ENCODE measurements at places on chromosomes 6 and 20.

DNA sequence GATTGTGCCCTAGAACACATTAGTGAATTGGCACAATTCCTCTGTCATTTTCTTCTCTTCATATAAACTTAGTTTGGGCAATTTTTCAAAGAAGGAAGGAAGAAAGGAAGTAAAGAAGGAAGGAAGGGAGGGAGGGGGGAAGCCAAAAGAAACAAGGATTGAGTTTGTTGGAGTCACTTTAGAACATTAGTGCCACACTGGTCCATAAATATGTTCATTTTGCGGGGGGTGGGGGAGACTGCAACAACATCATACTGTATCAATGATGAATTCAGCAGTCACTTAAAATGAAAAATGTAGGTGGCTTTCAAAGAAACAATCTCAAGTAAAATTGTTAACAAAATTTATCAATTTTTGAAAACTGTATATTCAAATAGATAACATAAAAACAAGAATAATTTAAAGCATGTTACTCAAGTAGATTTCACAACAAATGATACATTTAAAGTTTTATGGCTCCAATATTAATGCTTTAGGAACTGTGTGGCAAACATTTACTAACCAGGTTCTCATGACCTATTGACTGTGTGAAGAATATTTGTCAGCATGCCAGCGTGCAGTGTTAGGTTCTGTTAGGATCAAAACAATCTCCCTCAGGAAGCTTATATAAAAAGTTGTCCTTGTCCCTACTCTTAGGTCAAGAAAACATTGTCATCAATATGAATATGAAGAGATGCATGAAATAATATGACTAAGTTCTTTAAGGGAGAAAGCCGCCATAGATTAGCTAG lies 208.1 kb upstream of the AGPAT4 start:
- no peak for DNase-seq

DNA sequence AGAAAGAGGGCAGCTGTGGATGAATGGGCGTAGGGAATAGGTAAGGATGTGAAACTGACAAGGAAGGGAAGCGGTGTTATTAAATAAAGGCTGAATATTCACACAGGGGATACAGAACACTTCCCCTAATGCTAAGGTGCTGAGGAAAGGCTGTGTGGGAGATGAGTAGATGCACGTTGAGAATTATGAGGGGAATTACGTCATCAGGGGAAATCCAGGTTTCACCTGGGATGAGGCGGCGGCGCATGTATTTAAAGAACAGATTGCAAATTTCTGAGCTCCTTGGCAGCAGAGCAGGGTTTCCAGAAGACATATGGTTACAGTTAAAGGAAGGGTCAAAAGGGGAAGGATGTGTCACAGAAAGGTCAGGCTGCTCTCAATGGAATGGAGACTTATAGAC lies 28.7 kb upstream of the EDN1 start:
- no peak for DNase-seq

GRCh38 chr20:63101781-63102720 lies 95.3 kb upstream of the BHLHE23 start:
- peak; percentile 62 for DNase-seq

- DNase-seq, result no peak
These were observed 84.5 kb upstream of the FYN start for GRCh38 chr6:111957623-111958315.

- DNase-seq, result no peak
These were observed 22.7 kb downstream of the SYNDIG1 start for GRCh38 chr20:24492031-24492607.

GRCh38 chr6:143513410-143513809 lies 1.9 kb upstream of the FUCA2 start:
- no peak for DNase-seq

GRCh38 chr20:59611286-59611685 lies 6.9 kb downstream of the PHACTR3 start:
- peak; percentile 62 for DNase-seq

DNA sequence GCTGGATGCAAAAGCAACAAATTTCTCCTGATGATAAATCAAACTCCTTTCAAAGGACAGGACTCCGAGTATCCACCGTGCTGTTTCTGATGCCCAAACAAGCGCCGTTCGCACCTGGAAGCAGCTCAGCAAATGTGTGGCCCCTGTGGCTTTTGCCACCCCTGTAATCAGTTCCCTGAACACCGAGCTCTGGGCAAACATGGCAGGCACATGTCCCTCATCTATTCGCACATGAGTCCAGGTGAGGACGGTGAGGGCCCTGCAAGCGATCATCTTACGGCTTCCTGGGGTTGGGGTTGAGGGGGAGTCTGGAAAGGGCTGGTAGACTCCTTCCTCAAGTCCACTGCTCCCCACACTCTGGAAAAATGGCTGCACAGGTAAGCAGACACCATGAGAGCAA lies 23.7 kb downstream of the RNASET2 start:
- DNase-seq, result no peak

- DNase-seq, result no peak
These were observed 14.6 kb downstream of the RTN4IP1 start for GRCh38 chr6:106614592-106615257.

GRCh38 chr20:62860391-62860923 lies 1.2 kb downstream of the TCFL5 start:
- no peak for DNase-seq

GRCh38 chr20:17531665-17532025 lies 466 bp upstream of the BFSP1 start:
- no peak for DNase-seq

GRCh38 chr20:16672299-16672698 lies 57.5 kb upstream of the SNRPB2 start:
- no peak for DNase-seq

- no peak for DNase-seq
These were observed 261.2 kb upstream of the MARCKS start for GRCh38 chr6:113595911-113596376.

- DNase-seq, result no peak
These were observed 25.4 kb downstream of the ZFP64 start for GRCh38 chr20:52166150-52166549.

GRCh38 chr6:109369728-109370127 lies 12.5 kb downstream of the CD164 start:
- no peak for DNase-seq

DNA sequence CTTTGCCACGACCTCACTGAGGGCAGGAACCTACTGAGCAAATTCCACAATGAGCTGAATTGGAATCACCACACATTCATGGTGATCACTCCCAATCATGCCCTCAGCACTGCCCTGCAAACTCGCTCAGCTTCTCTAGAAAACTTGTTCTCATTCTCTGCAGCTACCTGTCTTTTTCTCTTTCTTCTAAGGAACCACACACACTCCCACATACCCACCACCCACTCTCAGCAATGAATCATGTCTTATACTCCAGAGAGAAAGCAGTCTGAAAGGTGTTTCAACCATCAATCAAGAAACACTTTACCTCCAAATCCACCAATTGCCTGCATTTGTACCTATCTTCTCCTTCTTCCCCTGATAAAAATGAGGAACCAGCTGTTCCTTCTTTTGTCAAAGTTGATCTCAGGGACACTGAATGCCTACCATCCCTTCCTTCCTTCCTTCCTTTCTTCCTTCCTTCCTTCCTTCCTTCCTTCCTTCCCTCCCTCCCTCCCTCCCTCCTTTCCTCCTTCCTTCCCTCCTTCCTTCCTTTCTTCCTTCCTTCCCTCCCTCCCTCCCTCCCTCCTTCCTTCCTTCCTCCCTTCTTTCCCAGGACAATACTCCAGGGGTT lies 84.6 kb upstream of the SGK1 start:
- DNase-seq, result no peak
